ENCODE measurements at places on chromosomes 1 and 21.

DNA sequence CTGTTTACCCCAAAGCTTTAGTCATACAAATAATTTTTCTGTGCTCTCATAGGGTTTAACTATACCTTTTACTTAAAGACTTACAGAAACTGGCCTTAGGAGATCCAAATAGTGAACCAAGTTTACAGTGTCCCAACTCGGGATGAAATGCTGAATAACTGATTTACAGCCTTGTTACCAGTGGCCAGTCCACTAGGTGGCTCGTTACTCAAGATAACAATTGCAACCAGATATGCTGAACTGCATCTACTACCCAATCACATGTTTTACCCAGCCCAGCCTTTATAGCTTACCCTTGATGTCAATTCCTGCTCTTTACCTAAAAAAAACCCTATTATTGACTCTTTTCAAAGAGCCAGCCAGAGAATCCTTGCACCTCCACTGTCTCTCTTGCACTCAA lies 1148.8 kb upstream of the ADGRL4 start:
- no peak for DNase-seq

GRCh38 chr1:43206600-43207228 lies 34.6 kb downstream of the CFAP57 start:
- DNase-seq, result no peak

- no peak for DNase-seq
Observed at GRCh38 chr1:175040324-175040879, 17.2 kb upstream of the MRPS14 start.

- DNase-seq, result no peak
Observed at GRCh38 chr1:204505674-204506200, 10.5 kb upstream of the MDM4 start.
